Urothelium cell line (cell line): ENCODE measurements at places on chromosomes 7 and 10.

DNA sequence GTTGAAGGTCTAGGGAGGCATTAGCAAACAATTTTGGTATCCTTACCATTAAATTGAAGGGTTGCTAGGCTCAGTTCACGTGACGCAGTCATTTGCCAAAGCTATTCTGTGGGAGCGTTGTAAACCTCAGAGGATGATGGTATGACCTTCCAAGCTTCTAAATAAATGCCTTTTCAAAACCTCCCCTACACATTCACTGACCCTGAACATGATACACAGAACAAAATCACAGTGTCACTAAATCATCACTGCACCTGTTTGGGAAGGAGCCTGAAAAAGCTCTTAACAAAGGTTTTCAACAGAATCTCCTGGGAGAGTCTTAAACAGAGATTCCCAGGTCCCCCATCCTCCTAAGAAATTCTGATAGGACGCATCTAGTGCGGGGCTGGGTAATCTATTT is 13.2 kb upstream of the CCDC172 start:
- DNase-seq: no peak

DNA sequence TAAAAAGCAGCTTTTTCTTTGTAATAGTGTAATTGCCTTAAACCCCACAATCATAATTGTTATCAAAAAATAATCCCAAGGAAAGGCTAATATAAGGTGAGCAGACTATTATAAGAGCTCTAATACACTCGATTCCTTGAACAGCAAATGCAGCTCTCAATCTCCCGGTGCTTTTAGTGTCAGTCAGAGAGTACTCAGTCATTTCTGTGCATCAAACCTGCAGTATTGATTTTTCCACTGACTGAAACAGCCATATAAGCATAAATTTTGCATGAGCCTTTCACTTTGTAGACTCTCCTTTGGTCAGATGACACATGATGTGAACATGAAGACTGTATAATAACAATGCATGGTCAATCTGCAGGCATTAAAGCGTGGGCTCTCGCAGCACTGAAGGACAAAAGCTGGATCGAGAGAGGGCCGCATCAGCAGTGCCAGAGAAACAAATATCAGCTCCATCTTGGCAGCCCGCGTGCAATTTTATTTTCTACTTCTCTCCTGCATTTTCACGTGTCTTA is 272.0 kb downstream of the POU6F2 start:
- no peak for DNase-seq

GRCh38 chr10:3857318-3857717 is 72.3 kb upstream of the KLF6 start:
- no peak for DNase-seq

GRCh38 chr7:98836811-98837629 is 32.8 kb downstream of the TMEM130 start:
- DNase-seq: peak; percentile 78

GRCh38 chr7:95425694-95426093 is 9.1 kb downstream of the PON2 start:
- DNase-seq: no peak

- no peak for DNase-seq
Measured at GRCh38 chr10:110241841-110242240, 34.4 kb downstream of the MXI1 start.

DNA sequence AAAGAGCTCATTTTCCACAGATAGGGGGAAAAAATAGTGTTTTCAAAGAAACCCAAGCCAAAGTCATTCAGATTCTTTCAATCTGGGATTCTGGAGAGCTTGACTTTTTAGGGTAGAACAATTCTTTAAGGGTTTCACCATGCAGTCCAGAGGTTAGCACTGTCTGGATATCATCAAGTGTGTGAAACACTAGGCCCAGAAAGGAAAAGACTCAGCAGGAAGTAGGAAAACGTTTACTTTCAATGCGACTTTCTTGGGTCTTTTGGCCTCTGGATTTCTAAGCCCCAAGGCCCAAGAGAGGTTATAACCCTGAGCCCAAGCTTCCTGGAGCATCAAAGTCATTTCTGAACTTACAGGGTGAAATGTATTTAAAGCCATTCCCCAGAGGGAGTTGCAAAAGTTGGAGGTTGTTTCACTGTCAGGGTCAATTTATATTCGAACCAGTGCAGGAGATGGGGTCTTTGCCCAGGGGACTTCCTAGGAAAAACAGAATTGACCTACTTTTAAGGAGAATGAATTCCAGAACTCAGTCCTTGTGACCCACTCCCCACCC is 158.0 kb downstream of the C7orf25 start:
- no peak for DNase-seq

DNA sequence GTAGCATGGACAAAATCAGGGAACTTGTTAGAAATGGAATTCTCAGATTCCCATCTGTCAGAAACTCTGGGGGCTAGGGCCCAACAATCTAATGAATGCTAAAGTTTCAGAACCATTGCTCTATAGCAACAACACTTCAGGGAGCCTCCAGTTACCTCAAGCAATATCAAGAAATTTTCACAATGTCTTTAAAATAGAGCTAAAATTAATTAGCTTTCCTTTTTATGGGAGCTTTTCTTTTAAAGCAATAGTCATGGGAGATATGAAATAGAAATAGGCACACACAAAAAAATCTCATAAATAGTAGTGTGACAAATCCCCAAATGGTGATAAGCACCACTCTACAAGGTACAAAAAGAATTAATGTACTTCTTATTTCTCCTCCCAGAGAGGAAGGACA is 80.9 kb downstream of the AASS start:
- DNase-seq: no peak

GRCh38 chr7:53119514-53119941 is 84.1 kb downstream of the POM121L12 start:
- DNase-seq: no peak

DNA sequence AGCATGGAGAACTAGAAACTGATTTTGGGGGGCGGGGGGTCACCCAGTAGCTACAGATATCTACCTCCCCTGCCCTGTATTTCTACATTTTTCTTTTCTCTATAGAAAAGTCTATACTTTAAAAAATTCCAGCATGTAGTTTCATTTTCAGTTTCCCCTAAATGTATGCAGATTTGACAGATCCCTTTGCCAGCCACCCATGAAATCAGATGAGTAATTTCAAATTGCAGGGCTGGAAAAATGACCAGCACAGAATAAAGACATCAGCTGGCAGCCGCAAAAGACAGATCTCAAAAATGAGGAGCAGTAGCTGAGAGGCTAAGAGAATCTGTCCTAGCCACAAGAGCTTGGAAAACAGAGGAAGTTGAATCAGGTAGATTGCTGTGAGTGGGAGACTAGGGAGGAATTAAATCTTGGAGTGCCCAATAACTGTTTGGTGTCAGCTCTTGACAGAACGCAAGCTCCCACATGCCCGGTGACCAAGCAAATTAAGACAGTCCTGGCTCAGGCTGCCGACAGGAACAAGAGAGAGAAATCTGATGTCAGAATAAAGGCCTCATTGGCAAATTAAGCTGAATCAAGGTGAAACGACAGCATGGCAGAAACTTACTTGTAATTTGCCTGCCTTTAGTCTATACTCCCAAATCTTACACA is 24.5 kb downstream of the ADRB1 start:
- DNase-seq: no peak

- DNase-seq: no peak
Measured at GRCh38 chr10:4018054-4018511, 233.1 kb upstream of the KLF6 start.

DNA sequence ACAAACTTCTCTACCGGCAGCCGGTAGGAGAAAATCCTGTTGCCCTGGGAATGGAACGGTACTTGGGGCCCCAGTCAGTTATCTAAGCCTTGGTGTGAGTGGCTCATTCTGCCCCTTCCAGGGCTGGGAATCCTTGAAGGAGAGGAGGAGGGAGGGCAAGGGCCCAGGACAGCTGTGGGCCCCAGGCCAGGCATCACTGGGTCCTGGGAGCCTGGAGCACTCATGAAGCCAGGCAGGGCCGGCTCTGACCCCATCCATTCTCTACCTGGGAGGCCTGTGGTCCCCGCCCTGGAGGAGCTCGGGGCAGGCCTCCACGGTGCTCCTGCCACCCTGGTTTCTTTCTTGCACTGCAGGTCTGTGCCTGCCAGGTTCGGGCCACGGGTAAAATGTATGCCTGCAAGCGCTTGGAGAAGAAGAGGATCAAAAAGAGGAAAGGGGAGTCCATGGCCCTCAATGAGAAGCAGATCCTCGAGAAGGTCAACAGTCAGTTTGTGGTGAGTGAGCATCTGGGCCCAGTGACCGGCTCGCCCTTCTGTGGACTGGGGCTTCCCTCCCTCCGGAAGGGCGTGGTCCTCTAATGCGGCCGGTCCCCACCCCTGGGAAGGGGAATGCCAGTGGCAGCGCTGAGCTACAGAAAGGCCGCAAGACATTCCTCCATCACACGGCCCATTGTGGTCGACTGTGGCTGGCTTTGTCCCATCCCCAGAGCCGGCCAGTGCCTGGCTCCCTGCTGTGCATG is 111.3 kb downstream of the RGS10 start:
- DNase-seq: no peak

GRCh38 chr10:59854571-59854970 is 51.8 kb downstream of the CCDC6 start:
- DNase-seq: no peak

GRCh38 chr10:47301833-47302232 is 1.8 kb downstream of the GDF10 start:
- DNase-seq: no peak

DNA sequence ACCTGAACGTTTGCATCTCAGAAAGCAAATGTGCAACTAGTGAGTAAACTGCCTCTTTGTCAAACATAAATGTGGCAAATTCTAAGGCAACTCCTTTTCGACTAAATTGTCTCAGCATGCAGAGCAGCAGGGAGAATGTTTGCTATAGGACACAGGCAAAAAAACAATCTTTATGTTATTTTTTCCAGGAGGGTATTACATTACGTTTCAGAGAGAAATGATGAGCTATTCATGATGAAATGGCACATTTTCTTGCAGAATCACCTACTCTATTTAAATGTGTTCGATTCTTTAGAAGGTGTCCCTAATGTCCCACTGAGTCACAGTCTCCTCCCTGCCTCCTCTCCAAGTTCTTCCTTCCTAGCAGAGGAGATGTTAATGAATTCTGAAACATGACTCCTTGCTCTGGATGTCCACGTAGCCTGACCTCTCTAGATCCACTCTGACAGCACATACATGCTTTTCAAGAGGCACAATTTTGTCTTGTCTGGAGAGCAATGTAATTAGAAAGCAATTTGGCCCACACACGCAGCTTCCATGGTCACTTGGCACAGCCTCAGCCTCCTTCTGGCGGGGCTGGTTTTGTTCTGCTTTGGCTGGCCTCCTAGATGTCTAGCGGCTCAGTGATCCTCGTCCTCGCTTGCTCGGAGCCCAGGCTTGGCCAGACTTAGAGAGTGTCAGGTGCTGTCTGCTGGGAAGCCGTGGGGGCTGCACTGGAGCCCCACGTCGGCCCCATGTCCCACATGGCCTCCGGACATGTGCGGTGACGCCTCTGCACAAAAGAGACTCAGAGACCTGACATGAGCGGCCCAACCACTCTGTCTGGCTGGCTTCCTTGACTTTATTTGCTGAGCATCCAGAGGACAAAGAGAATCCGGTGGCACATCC is 125.7 kb upstream of the ZNF438 start:
- DNase-seq: peak; percentile 49

GRCh38 chr10:29635711-29636144 is 957 bp upstream of the SVIL start:
- no peak for DNase-seq

DNA sequence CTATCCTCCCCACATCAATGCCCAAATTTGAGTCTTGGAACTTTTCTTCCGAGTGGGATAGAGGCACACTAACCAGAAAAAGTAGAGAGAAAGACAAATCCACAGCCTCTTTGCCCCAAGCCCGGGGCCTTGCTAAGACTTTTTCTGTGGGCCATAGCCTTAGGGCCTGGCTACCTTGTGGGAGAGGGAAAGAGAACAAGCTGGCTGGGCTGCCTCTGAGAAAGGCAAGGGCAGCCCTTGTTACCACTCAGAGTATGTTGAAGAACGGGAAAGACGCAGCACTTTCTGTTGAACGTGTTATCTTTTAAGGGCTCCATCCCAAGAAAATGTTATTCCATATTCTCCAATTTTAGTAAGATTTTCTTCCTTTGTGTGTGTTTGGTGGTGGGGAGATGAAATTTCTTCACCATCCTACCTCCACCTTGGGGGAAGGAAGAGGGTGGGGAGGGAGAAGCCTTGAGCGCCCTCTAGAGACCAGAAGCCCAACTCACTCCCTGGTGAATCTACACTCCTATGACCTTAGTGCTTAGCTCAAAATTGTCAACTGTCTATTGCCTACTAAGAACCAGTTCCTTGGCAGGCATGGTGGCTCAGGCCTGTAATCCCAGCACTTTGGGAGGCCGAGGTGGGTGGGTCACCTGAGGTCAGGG is 3.9 kb upstream of the NRF1 start:
- peak; percentile 20 for DNase-seq

GRCh38 chr10:83045731-83046130 is 1093.6 kb upstream of the GHITM start:
- no peak for DNase-seq

- no peak for DNase-seq
Measured at GRCh38 chr7:98278408-98278807, 3.1 kb upstream of the BRI3 start.

- DNase-seq: no peak
Measured at GRCh38 chr7:128120976-128121490, 89.8 kb upstream of the LRRC4 start.

DNA sequence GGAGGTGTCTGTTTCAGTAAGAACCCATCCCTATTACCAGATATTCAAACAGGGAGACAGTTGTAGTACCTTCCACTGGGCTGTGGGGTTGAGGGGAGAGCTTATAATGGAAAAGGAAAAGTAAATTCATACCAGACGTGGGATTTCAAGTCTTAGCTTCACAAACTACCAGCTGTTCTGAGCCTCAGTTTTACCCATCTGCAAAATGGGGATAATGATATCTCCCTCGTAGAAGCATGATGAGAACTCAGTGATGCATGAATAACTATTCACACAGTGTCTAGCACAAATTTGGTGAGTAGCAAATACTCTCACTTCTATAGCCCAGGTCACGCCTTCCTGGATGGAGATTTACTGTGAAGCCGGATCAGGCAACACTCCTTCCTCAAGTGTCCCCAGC is 29.1 kb upstream of the IKZF1 start:
- DNase-seq: no peak

DNA sequence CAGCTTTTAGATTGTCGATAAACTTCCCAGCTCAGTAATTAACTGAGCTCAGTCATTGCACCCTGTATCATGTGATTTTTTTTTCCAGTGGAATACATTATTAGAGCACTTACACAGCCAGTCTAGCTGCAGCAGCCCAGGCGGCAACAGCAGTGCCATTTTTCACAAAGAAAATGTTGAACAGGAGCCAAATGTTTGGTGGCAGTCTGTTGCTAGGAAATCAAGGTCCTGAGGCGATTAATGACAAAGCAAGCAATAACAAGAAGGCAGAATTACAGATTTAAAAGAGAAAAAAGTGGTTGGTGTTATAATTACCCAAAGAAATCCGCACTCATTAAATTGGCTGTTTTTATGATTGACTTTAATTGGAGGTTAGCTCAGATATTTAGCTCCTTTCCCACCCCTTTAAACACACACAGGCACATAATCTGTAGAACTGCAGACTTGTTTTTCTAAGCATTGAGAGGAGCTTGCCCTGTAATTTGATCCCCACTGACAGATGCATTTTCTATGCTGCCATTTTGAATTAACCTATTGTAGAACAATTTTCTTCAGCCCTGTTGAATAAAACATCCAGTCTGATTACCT is 267.4 kb downstream of the ADK start:
- DNase-seq: no peak
